ENCODE measurements at places on chromosomes 13 and 19.

DNA sequence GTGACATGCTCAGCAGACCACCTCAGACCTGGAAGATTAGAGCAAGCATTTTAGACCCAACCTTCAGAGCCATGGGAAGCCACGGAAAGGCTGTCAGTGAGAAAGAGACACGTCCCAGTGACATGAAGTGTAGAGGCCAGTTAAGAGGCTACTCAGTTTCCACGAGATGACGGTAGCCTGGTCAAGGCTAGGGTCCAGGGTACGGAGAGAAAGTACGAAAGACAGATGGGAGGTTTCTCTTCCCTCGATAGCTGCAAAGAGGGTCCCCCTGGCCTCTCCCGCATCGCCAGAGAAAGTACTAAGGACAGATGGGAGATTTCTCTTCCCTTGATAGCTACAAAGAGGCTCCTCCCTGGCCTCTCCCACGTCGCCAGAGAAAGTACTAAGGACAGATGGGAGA is 8.6 kb downstream of the ZSCAN5A start:
- H3K36me3 ChIP-seq = peaks cover 4% of the 10 kb centered on the region
- no peak overlapping the region for H3K4me3 ChIP-seq
- DNase-seq = no peak

DNA sequence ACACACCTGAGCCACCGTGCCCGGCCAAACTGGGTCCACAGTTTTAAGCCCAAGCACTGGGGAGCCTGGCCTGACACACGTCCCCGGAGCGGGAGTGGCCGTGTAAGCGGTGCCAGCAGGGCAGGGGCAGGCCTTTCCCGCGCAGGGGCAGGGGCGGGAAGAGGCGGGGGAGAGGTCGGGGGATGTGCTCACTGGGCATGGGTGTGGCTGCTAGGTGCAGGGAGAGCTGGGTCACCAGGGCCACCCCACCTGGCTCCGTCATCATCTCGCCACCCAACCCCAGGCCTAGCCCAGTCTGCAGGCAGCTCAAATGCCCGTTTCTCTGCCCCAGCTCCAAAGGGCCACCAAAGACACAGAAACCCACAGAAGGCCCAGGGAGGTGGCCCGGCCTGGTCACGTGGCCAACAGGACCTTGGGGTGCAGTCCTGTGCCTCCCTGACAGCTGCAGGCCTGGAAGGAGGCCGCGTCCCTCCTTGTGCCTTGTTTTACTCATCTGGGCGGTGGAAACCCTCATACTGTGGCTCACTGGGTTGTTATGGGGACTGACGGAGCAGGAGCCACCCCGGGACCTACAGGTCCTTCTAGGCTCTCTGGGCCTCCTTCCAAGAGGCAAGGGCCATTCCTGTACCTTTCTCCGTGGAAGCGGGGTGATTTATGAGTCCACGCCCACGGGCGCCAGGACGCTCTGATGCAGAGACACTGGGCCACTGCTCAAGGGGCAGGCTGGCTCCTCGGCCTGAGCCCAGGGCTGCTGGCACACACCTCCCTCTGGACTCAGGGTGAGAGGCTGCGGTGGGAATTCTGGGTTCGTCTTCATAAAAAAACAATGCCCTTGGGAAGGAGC is 27.7 kb downstream of the MAP2K2 start:
- no peak for DNase-seq
- no peaks in the 10 kb centered on the region for H3K4me1 ChIP-seq
- no peaks in the 10 kb centered on the region for H3K27me3 ChIP-seq
- no peak overlapping the region for H3K27ac ChIP-seq
- no peak overlapping the region for H3K4me3 ChIP-seq
- peaks cover 38% of the 10 kb centered on the region for H3K36me3 ChIP-seq

GRCh38 chr19:23758187-23759074 is at the start of gene ZNF681:
ZNF681 (minus strand) TSS chr19:23758891; CDS start chr19:23758749, 142 bp downstream.
- H3K4me1 ChIP-seq = no peaks in the 10 kb centered on the region
- peak within 1 kb of the TSS; percentile 74 for H3K27ac ChIP-seq
- H3K4me3 ChIP-seq = peak within 1 kb of the TSS; percentile 91
- H3K36me3 ChIP-seq = peaks cover 21% of the 10 kb centered on the region
- H3K27me3 ChIP-seq = no peaks in the 10 kb centered on the region

DNA sequence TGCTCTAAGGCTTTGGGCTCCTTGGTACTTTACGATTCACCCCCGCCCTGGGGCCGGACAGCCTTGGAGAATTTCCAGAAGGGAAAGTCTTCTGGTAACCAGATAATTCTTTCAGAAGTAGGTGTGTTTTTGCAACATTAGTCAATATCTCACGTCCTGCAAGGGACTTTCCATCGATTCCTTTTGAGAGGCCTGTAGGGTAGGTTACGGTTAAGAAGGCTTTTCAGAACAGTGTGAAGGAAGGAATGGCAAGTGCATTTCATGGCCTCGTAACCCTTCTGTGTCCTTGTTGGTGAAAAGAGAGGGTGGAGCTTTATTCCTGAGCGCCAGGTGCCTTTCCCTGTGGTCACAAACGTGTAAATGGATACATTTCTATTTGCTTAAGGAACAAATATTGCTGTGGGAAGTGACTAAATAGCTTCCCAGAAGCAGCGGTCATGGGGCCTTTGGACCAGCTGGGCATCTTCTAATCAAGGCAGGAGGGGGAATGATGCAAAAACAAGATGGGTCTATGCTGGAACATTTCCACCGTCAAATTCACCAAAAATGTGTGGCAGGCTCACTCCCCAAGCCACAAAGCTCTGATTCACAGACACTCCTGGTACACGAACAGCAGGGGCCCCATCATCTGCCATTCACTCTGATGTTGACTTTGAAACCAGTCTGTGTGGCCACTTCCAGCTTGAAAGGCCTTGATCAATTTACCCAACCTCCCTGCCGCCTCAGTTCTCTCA is 99.2 kb downstream of the ANKRD10 start:
- H3K27me3 ChIP-seq = no peaks in the 10 kb centered on the region
- no peak overlapping the region for H3K27ac ChIP-seq
- DNase-seq = peak; percentile 10

DNA sequence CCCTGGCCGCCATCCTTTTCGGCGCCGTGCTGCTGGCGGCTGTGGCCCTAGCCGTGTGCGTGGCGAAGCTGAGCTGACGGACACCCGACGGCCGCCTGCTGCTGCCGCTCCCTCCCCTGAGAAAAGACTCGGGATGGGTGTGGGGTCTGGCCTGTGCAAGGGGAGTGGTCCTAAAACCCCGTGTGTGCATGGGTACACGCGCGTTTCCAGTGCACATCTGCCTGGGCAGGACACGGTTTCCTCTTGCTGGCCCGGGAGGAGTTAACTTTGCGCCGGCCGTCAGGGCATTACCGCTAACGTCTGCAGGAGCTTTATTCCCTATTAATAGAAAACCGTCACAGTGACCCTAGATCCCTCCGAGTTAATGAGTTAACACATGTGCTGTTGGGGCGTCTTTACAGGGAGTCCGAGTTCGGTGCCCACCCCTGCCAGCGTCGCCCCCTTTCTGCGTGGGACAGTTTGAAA is 1.3 kb downstream of the RGS9BP start:
- H3K4me3 ChIP-seq = peak overlapping the region; percentile 85
- peaks cover 25% of the 10 kb centered on the region for H3K27me3 ChIP-seq
- no peak overlapping the region for H3K27ac ChIP-seq
- peaks cover 27% of the 10 kb centered on the region for H3K36me3 ChIP-seq

DNA sequence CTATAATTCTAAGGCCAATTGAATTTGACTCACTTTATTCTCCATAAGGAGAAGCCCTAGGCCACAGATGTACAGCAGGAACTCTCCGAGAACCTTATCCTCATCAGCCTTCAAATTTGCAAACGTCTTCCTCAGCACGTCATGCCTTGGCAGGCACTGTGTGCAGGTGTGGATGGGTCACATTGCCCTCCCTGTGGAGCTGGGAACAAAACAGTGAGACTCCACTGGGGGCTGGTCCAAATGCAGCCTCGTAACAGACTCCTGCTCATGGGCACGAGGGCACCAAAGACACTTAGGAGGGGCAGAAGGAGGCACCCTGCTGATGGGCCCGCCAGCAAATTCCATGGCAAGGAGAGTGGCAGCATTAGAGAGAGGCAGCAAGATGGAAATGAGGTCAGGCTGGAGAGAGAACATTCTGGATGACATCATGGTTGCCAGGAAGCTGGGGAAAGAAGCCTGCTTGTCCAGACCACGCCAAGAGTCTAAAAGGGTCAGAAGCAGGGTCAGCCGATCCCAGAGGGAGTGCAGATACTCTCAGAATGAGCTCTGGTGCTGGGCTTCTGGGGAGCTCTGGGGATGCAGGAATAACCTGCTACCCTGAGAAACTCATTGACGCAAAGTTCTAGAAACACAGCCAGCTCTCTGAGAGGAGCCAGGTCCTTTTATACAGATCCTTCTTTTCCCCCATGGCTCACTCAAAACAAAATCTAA is 242.2 kb downstream of the B3GLCT start:
- DNase-seq = no peak
- H3K36me3 ChIP-seq = no peaks in the 10 kb centered on the region
- H3K4me1 ChIP-seq = peaks cover under 1% of the 10 kb centered on the region
- H3K27me3 ChIP-seq = peaks cover 13% of the 10 kb centered on the region
- no peak overlapping the region for H3K27ac ChIP-seq

- H3K4me1 ChIP-seq = no peaks in the 10 kb centered on the region
- no peak for DNase-seq
- H3K36me3 ChIP-seq = no peaks in the 10 kb centered on the region
- no peak overlapping the region for H3K27ac ChIP-seq
These were observed 1722.7 kb downstream of the SLITRK5 start for GRCh38 chr13:89393758-89394304.

- no peak overlapping the region for H3K4me3 ChIP-seq
- no peak overlapping the region for H3K27ac ChIP-seq
- no peaks in the 10 kb centered on the region for H3K36me3 ChIP-seq
- H3K27me3 ChIP-seq = no peaks in the 10 kb centered on the region
- H3K4me1 ChIP-seq = no peaks in the 10 kb centered on the region
- DNase-seq = no peak
These were observed 80.4 kb upstream of the TEX29 start for GRCh38 chr13:111239764-111240670.

DNA sequence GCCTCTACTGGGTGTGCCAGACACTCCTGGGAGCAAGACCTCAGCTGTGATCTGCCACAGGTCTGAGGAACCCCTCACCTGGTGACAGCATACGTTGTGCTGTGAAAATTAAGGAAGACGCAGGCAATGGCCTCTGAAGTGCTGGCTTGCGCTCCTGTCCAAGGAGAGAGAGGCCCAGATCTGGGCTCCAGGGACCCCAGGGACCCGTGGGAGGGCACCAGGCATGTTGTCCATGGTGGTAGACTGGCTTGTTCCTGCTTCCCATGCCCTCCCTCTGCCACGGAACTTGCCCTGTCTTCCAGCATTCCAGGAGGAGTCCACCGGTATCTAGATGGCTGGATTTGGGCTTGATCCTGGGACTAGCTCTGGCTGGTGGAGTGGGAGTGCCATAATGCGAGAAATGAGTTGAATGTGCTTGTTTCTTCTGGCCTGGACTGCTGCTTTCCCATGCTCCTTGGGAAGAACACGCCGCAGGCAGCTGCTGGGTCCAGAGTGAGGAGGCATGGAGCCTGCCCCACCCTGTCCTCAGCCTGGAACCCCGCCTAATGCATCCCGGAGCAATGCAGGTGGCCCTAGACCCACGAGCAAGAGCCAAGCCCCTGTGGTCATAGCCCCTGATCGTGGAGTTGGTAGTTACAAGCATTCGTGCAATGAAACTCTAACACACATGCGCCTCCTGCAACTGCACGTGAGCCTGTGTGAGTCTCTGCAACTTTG is 190.2 kb downstream of the TEX29 start:
- peaks cover 21% of the 10 kb centered on the region for H3K27me3 ChIP-seq
- DNase-seq = no peak
- H3K27ac ChIP-seq = no peak overlapping the region
- no peaks in the 10 kb centered on the region for H3K36me3 ChIP-seq

DNA sequence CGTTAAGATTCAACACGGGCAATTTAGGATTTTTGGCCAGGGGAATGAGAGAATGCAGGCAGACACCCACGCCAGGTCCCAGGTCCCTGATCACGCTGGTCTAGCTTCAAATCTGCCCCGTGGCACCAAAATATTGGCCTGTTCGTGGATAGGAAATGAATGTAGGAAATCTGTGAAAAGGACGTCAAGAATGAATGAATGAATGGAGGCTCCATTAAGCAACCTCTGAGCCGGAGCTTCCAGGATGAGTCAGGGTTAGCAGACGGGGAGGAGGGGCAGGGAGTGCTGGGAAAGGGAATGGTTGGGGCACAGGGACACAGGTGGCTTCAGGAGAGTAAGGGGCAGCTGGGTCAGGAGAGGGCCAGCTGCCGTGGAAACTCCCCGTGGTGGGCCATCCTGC is 4.2 kb downstream of the SULT2B1 start:
- peaks cover 36% of the 10 kb centered on the region for H3K4me1 ChIP-seq
- DNase-seq = peak; percentile 62
- peaks cover 12% of the 10 kb centered on the region for H3K36me3 ChIP-seq
- H3K4me3 ChIP-seq = no peak overlapping the region
- peaks cover 9% of the 10 kb centered on the region for H3K27me3 ChIP-seq
- H3K27ac ChIP-seq = peak overlapping the region; percentile 36

DNA sequence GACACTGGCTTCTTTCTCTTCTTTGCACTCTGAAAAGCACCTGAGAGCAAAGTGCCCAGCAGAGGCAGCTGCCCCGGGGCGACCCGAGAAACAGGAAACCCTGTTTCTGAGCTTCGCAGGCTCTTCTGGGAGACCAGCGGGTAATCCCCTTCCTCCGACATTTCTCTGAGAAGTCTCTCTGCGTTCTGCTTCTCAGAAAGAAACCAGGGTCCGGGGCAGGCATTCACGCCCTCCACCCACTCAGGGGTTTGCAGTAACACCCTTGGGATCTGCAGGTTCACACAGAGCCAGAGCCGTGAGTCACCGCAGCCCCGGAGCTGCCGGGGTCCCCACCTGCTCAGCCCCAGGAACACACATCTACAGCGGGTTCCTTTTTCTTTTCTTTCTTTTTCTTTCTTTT is 86.0 kb downstream of the GADD45B start:
- peaks cover 9% of the 10 kb centered on the region for H3K4me1 ChIP-seq
- H3K27me3 ChIP-seq = peaks cover 8% of the 10 kb centered on the region
- H3K36me3 ChIP-seq = no peaks in the 10 kb centered on the region
- peak overlapping the region; percentile 49 for H3K4me3 ChIP-seq
- H3K27ac ChIP-seq = peak overlapping the region; percentile 30
- DNase-seq = no peak

- peaks cover 22% of the 10 kb centered on the region for H3K27me3 ChIP-seq
- H3K4me1 ChIP-seq = no peaks in the 10 kb centered on the region
- H3K27ac ChIP-seq = no peak within 1 kb of the TSS
- peak within 1 kb of the TSS; percentile 48 for H3K4me3 ChIP-seq
- peak; percentile 91 for DNase-seq
- no peaks in the 10 kb centered on the region for H3K36me3 ChIP-seq
These were observed at the start of gene MAST3 for GRCh38 chr19:18097217-18097992. MAST3 (plus strand) TSS chr19:18097778; CDS start chr19:18097793, 15 bp downstream.
